ENCODE measurements at places on chromosomes 4 and X. TPM values are rescaled to one million over a fixed set of nuclear protein-coding genes. Genes with fewer than 3 reads are reported as not detected.

CCDC149 gene
- total RNA-seq, result 19.7 TPM

FAM241A gene
- total RNA-seq, result 1.9 TPM

JAKMIP1 gene
- not detected for total RNA-seq

IL13RA1 gene
- 52.5 TPM for total RNA-seq

GPR173 gene
- 4.4 TPM for total RNA-seq

TCEAL7 gene
- 23.6 TPM for total RNA-seq

RAI2 gene
- not detected for total RNA-seq

CXCR3 gene
- total RNA-seq, result not detected

TXK gene
- 0.32 TPM for total RNA-seq

CT45A1 gene
- not detected for total RNA-seq

ZMYM3 gene
- total RNA-seq, result 30.7 TPM

OTUD6A gene
- not detected for total RNA-seq

SYTL5 gene
- total RNA-seq, result 0.16 TPM

UGT2B17 gene
- total RNA-seq, result not detected

ARHGEF6 gene
- total RNA-seq, result 34.6 TPM

PHKA1 gene
- 1.8 TPM for total RNA-seq

CCNG2 gene
- 27.7 TPM for total RNA-seq

ABCG2 gene
- total RNA-seq, result 0.49 TPM

PABPC1L2A gene
- total RNA-seq, result not detected

AADAT gene
- total RNA-seq, result 6.1 TPM

ZNF718 gene
- 4.3 TPM for total RNA-seq

MRPL1 gene
- 16.9 TPM for total RNA-seq

CPZ gene
- total RNA-seq, result 22.4 TPM

EVC gene
- 49.4 TPM for total RNA-seq

DUSP21 gene
- total RNA-seq, result not detected

MAOB gene
- total RNA-seq, result 0.24 TPM

ODAPH gene
- not detected for total RNA-seq

USP26 gene
- not detected for total RNA-seq

NBDY gene
- total RNA-seq, result 8.6 TPM

STOX2 gene
- total RNA-seq, result 0.49 TPM

RS1 gene
- total RNA-seq, result not detected

SLC2A9 gene
- total RNA-seq, result 1.6 TPM

KLB gene
- total RNA-seq, result not detected

PRR32 gene
- not detected for total RNA-seq

FOXR2 gene
- total RNA-seq, result not detected

RRH gene
- not detected for total RNA-seq

FAAH2 gene
- total RNA-seq, result 0.24 TPM

STK32B gene
- total RNA-seq, result 17.7 TPM

PRSS12 gene
- total RNA-seq, result 114 TPM

PAGE1 gene
- total RNA-seq, result not detected

Data from hair follicle dermal papilla cell (primary cell).